ENCODE measurements at places on chromosomes 6 and 20.

GRCh38 chr6:134015719-134016557, 36.5 kb downstream of the SLC2A12 start:
- DNase-seq, result no peak

DNA sequence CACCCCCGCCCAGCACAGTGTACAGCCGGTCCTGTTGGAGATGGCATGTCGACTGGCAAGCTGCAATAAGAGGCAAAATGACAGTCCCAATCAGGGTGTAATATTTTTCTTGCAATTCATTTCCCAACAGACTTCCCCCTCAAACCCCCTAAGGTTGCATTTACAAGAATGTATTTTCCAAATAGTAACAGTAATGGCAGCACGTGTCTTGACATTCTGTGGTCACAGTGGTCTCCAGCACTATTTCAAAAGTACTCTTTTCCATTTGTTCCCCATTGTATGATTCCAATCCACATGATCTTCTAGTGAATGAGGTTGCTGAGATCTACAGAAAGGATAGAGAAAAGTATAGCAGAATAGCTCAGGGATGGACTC, 97.8 kb upstream of the CARMIL1 start:
- DNase-seq, result no peak

GRCh38 chr6:165468340-165469235, 159.2 kb upstream of the C6orf118 start:
- no peak for DNase-seq

DNA sequence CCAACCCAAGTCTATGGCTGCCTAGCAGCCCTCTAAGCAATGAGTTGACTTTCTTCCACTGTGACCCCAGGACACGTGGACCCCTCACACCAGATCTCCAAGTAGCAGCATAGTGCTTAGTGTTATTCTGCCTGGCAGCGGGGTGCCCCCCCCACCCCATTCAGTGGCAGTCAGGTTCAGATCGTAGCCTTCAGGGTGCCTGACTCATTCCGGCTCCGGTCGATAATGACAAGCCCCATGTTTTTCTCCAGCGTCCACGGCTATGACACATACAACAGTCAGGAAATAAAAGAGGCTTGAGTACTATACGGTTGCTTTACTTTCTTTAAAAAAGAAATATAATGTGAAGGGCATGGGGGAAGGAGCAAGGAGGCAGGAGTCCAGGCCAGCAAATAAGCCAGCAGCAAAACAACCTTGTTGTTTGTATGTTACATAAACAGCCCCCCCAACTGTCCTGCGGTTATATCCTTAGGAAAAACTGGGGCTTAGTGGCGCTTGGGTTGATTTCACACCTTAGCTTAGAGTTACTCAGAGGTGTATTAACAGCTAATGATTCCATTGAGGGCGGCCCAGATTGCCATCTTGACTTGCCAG, 23.1 kb downstream of the GNAS start:
- no peak for DNase-seq

- peak; percentile 43 for DNase-seq
These were observed 207.9 kb upstream of the SULF2 start for GRCh38 chr20:47993035-47993755.

DNA sequence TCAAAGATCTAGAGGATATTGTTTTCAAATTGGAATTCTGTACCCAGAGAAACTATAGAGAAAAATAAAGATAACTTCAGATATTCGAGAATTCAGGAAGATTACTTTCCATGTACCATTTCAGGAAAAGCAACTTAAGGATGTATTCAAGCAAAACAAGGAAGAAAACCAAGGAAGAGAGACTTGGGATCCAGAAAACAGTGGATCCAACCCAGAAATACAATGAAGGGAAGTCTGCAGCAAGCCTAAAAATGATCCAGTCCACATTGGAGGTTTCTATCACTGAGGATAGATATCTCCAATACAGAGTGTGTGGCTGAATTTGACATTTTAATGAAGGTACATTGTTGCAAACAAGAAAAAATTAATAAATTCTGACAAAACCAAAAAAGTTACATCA, 201.0 kb downstream of the EYA2 start:
- no peak for DNase-seq

DNA sequence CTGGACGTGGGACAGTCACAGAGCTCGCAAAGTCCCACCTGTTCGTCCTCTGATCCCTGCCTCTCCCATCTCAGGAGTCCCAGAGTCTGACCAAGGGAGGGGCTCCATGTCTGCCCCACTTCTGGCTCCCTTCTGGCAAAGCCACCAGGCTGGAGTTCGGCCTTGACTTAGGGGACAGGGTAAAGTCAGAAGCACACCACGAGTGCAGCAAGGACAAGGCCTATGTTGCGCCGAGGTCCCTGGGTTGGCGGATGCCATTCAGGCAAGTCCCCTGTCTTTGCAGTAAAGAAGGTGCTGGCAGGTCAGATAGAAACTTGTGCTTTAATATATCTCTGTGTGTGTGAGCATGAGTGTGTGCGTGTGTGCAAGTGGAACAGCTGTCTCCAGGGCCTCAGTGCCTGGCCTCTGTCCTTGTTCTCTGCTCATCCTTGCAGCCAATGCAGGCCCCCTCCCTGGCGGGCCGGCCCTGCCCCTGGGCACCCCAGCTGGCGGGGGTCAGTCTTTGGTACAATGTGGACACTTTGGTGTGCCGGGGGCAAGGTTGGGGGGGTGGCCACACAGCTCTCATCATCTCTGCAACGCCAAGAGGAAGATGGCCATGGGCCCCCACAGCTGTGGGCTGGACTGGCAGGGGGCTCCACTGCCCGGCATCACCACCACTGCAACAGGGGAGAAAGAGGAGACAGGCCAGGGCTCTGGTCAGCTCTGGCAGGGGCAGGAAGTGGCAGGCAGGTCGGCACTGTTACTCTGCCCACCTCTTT, 60.7 kb downstream of the MDGA1 start:
- DNase-seq, result no peak

DNA sequence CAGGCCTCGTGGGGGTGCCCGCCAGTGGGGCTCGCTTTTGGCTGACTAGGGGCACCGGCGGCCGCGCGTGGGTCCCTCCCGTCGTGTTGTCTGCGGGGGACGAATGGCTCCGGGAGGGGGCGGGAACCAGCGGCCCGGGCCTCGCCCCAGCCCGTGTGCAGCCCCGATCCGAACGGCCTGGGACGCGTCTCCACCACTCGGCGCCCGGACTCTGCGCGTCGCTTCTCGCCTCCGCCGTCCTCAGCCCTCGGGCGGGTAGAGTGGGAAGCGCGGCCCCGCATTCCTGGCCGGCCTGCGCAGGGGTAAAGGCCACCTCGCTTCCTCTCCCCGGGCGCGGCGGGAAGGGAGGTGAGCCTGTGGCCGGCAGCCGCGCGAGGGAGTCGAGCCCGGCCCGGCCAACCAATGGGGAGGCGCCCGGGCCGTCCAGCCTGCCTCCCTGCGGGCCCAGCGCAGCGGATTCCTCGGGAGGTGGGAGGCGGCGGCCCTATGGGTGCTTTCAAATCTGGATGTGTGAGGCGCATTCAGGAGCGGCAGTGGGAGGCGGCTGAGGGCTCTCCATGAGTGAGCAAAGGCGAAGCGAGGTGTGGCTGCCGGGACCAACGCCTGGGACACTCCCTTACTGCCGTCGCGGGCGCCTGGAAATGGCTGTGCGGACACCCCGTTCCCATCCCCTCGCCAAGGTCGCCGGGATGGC, 1.1 kb upstream of the ZBTB46 start:
- DNase-seq, result peak; percentile 62

GRCh38 chr6:117188627-117189201, 76.6 kb upstream of the VGLL2 start:
- no peak for DNase-seq

DNA sequence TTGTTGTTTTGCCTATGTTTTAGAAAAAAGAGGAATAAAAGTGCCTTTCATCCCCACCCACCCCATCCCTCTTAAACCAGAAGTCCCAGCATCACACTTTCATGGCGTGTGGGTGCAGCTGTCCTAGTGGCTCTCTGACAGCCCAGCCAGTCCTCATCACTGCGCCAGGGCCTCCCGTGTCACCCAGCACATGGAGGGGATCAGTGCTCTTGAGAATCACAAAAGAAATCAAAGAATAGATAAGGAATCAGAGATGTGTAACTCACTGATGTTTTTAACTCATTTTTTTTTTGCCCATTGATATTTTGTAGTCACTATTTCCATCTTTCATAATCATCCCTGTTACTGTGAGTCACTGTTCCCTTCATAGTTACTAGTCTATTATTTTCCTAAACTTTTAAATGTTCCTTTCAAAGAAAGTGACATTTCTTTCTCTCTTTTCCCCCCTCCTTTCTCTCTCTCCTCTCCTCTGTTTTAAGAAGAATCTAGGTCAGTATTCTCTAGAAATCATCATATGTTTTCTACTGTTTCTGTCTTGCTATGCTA, 78.6 kb downstream of the AIG1 start:
- no peak for DNase-seq

- DNase-seq, result no peak
These were observed 25.3 kb downstream of the RIPOR2 start for GRCh38 chr6:24910331-24910960.

GRCh38 chr20:21289651-21290050, 13.5 kb upstream of the XRN2 start:
- no peak for DNase-seq

GRCh38 chr6:26312096-26312463, 52.9 kb upstream of the BTN3A2 start:
- DNase-seq, result no peak

GRCh38 chr6:119562168-119562567, 212.6 kb upstream of the MAN1A1 start:
- no peak for DNase-seq

- DNase-seq, result no peak
These were observed 3.7 kb upstream of the TAF8 start for GRCh38 chr6:42046464-42047212.

DNA sequence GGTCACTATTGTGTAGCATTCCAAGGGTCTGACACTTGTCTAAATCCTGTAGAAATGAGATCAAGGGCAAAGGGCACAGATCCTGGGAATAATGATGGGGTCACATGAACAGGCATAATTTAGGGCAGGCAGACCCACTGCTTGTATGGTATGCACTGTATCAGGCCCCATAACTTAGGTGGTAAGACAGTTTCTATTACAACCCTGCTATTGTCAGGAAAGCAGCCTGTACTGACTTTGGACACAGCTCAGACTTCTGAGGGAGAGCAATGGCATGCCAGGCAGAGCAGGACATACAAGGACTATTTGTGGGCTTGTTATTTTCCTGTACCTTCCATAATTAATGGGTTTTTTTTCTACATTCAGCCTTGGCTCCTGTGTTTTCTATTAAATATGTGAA, 286.8 kb downstream of the PKHD1 start:
- DNase-seq, result no peak

DNA sequence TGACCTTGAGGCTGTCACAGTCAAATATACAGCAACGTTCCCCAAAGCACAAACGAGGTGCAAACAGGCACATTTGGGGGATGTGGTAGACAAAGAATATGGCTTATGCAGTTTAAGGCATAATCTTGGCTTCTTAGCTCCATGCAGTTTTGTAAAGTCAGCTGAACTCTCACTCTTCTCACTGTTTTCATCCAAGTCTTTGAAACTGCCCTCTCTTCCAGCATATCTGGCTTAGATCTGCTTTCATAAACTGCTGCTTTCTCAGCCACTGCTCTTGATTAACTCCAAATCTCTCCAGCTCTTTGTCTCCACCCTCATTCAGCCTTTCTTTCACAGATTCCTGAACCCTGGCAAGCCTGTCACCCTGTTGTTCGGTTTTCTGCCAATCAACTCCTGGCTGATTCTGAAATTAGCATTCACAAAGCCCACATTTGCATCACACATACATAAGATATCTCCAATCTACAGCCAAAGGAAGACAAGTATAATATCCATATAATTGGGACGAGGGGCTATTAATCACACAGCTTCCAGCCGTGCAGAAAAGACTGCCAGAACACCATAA, 301.1 kb upstream of the RNF217 start:
- DNase-seq, result no peak

DNA sequence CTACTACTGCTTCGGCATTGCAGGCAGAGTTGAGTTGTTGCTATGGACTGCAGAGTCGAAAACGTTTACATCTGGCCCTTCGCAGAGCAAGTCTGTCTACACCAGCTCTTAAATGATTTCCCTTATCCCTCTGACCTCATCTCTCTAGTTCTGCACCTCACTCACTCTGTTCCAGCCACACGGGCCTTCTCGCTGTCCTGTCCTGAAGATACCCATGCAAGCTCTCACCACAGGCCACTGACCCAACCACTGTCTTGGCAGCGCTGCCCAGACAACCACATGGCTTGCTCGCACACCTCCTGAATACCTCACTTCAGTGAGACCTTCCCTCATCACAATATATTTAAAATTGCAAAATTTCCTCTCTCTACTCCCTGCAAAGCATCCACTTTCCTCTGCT, 31.4 kb downstream of the B4GALT5 start:
- no peak for DNase-seq

- DNase-seq, result no peak
These were observed 343.9 kb downstream of the SOX4 start for GRCh38 chr6:21937466-21937865.

DNA sequence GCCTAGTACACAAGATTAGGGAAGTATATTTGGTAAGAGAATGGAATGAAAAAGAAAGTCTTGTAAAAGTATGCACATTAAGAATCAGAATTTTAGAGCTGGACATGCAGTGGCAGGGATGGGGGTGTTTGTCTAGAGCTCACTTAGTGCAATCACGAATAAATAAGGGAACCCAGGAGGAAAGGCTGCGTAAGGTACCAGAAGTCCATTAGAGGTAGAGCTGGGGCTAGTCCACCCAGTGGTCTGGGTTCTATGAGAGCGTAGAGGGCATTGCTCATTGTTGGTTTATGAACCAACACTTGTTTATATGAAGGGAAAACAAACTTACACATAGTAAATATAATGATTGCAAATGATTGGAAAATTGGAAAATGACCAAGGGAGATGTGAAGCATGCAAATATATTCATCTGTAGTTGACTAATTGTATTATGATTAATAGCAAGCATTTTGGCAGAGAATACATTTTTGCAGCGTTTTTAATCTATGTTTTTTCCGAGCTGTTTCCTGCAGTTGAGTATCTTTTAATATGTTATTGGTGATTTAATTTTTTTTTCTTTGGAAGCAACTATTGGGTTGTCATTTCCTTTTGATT, 3.2 kb downstream of the CDC40 start:
- no peak for DNase-seq

DNA sequence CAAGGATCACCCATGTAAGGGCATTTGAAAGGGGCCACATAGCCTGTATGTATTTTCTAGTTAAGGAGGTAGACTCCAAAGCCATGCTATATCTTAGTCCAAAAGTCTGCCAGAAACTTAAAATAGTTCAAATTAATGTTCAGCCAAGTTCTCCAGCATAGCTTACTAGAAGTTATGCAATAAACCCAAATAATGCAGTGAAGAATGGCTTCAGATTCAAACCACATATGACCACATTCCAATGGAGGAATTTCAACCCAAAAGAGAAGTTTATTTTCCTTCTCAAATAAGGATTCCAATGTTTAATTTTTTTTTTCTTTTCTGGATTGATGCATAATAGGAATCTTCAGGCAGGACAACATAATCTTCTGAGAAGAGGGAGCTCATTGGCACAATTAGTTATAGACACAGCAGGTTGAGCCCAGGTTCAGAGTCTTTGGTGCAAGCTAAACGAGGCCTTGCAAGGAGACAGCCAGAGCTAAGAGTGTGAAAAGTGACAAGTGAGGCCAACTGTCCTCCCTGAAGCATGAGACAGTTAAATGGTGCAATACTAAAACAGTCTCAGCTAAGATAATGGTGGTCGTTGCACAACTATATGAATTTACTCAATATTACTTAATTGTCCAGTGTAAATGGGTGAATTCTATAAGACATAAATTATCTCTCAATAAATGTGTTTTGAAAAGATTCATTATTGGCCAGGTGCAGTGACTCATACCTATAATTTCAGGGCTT, 598.8 kb upstream of the CDH4 start:
- no peak for DNase-seq

Data from colonic mucosa (tissue), 4 donors.